Left lung (tissue), 14 donors: ENCODE measurements at places on chromosomes 12 and 14. TPM values are rescaled to one million over a fixed set of nuclear protein-coding genes. Genes with fewer than 3 reads are reported as not detected.

DNA sequence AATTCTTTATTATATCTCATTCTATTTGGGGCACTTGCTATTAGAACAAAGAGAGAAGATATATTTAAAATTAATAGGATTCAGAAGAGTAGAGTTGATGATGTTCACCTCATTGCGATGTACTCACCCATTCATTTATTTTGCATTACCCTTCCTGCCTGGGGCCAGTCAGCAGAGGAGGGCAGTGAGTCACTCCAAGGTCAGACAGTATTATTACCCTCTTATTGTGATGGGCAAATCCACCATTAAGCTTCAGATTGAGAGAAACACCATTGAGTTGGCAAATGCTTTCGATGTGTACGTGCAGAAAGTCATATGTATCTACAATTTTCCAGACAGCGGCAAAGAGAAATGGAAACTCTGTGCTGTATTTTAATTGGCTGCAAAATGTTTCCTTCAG, 134.2 kb downstream of the BICD1 start:
- DNase-seq = no peak
- H3K27me3 ChIP-seq = no peaks in the 10 kb centered on the region
- no peaks in the 10 kb centered on the region for H3K4me1 ChIP-seq
- no peak overlapping the region for H3K4me3 ChIP-seq
- no peak overlapping the region for H3K27ac ChIP-seq

The B4GALNT3 gene
- 7.7 TPM for polyA plus RNA-seq

The ZNF605 gene
- polyA plus RNA-seq = 25.0 TPM

The RHOF gene
- polyA plus RNA-seq = 14.4 TPM

The KLRK1 gene
- polyA plus RNA-seq = 1.0 TPM
